ENCODE measurements at places on chromosomes 4 and X.

DNA sequence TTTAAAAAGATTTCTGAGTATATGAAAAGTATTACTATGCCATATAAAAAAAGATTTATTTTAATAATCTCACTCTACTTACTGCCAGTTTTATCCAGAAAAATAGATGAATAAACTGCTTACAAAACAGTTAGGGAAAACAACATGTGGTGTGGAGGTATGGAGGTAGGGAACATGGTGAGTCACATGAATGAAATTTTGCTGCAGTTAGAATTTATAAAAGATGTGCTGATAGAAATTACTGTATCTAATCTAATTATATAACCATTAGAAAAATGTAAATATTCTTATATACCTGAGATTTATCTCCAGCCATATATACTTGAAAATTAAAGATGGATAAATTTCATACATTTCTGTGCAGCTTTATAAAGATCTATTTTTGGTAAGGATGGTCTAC lies 184.0 kb upstream of the ANK2 start:
- no peak for DNase-seq

DNA sequence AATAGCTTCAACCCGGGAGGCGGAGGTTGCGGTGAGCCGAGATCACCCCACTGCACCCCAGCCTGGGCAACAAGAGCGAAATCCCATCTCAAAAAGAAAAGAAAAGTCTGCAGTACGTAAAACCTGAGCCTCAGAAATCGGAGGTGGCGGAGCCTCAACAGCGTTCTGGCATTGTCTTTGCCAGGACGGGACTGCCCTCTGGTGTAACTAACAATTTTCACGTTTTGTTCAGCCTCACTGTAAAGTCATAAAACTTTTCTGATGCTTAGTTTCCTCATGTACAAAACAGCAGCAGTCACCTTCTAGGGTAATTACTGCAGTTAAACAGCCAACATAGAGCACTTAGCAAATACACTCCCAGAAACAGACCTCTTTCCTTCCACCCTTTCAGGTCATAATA lies 121.7 kb downstream of the RBM47 start:
- DNase-seq, result no peak

DNA sequence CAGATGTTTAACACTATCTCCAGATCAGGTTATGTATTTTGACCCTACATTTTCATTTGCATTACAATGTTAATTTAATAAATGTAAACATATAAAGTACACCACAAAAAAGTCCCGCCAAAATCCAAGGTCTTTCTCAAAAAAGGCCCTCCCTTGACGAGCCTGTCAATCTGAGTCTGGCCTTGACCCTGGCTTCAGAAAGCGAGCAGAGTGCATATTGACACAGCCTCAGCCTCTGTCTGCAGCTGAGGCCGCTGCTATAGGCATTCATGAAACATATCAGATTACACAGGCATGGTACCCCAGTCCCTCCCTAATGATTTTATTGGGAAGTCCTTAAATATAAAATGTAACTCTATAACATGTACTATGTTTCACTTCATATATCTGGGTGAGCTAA lies 6.2 kb downstream of the MBNL3 start:
- DNase-seq, result no peak

GRCh38 chr4:77471821-77472495 lies 133.7 kb upstream of the CXCL13 start:
- no peak for DNase-seq

DNA sequence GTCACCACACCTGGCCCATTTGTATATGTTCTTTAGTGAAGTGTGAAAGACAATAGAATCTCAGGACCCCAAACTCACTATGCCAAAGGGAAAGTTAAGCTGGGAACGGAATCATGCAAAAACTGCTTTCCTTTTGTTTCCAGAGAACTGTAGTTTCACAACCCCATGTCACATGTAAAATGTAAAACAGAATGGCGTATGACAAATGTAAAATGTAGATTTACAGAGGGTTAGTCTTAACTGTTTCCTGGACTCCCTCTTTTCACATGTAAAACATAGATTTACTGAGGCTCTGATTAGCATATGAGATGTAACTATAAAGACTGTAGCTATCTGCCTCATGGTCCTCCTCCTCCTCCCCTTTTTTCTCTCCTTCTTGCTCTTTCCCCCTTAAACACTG lies 66.3 kb downstream of the ABLIM2 start:
- DNase-seq, result no peak

- no peak for DNase-seq
These were observed 44.3 kb upstream of the FAM47C start for GRCh38 chrX:36963852-36964251.

DNA sequence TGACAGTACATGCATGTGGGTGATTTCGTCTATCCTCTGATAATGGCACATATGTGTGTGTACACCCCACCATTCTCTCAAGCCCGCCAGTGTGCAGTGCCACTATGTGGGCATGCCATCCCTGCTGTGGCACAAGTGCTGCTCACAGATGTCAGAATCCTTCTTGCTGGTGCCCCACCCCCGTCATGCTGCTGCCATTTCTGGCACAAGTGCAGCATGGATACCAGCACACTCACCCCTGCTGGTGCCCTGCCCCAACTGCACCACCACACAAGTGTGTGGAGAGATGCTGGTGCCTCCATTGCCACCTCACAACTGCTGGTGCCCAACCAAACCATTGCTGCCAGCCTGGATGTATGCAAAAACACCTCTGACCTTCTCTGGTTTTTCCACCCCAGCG lies 1133.8 kb downstream of the TECRL start:
- DNase-seq, result no peak

GRCh38 chrX:41116948-41117347 lies 31.7 kb downstream of the USP9X start:
- DNase-seq, result no peak

Data from T-helper 2 cell (primary cell).